ENCODE measurements at places on chromosomes 3 and 15.
A peak's percentile ranks its signal among the peaks of the same experiment; 100 is the strongest.

- ATAC-seq, result no peak
Measured at GRCh38 chr3:184386047-184386806, 6.4 kb downstream of the CHRD start.

DNA sequence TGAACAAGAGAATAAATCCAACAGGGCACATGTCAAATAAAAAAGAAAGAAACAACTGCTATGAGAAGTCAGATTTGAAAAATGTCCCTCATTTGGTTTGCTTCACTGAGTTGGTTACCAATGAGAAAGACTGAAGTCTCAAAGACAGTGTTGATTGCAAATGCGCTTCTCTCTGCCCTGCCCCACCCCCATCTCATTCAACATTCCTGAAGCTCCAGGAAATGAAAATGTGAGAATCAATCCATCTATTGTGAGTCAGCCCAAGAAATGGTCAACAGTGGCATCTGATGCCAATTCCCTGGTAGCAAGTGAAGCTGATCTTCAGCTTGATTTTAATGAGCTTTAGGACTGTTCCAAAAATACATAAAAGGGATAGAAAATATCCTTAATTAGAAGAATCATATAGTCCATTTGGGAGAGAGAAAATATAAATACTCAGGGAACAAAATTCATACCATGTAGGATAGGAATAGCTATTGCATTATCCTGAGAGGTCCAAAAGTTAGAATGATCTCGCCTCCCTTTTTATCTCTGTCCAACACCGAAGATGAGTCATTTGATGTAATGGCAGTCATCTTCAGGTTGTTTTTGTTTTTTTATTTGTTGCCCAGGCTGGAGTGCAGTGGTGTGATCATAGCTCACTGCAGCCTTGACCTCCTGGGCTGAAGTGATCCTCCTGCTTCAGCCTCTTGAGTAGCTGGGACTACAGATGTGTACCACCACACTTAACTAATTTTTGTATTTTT lies 200.3 kb upstream of the UMPS start:
- peak; percentile 30 for ATAC-seq

DNA sequence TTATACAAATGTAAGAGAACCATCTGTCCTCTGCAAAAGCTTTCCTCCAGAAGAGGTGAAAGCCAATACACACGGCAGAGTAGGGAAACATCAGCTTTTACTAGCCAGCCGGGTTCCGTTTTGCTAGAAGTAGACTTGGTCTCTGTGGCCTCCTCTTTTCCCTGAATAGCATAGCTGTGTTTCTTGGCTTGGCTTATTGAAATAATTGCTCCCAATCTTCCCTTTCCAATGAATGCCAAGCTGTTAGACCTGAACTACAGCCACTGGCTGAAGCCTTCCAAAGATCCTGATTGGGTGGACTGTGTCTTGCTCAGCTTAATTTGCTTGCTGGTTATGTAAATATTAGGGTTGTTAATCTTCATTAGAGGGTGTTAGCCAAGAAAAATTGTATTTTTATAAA lies 157.8 kb upstream of the ROPN1 start:
- no peak for ATAC-seq

DNA sequence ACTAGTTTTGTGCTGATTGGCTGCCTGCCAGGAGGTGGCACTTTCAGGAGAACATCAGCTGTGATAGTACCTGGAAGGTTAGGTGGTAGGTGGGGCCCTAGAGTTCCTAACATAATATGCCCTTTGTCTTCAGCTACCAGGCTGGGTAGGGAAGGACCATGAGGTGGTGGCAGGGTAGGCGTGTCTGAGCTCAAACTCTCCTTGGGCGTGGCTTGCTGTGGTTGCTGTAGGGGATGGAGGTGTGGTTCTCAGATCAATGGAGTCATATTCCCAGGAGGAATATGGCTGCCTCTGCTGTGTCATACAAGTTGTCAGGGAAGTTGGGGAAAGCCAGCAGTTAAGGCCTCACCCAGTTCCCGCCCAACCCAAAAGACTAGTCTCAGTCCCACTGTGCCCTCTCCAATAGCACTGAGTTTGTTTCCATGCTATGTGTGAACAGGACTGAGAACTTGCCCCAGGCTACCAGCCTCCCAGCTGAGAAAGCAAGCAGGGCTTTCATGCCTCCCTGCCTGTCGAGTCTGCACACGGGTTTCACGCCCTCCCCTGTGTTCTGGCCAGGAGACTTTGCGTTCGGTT lies 107.7 kb downstream of the CHCHD4 start:
- ATAC-seq, result no peak

- peak; percentile 20 for ATAC-seq
Measured at GRCh38 chr3:195258449-195259153, 12.4 kb downstream of the XXYLT1 start.

- no peak for ATAC-seq
Measured at GRCh38 chr15:48031466-48031865, 89.3 kb upstream of the SLC24A5 start.

- peak; percentile 76 for ATAC-seq
Measured at GRCh38 chr15:52078876-52079700, 33.5 kb downstream of the BCL2L10 start.

GRCh38 chr15:43867096-43867495 lies 40.3 kb downstream of the WDR76 start:
- no peak for ATAC-seq

DNA sequence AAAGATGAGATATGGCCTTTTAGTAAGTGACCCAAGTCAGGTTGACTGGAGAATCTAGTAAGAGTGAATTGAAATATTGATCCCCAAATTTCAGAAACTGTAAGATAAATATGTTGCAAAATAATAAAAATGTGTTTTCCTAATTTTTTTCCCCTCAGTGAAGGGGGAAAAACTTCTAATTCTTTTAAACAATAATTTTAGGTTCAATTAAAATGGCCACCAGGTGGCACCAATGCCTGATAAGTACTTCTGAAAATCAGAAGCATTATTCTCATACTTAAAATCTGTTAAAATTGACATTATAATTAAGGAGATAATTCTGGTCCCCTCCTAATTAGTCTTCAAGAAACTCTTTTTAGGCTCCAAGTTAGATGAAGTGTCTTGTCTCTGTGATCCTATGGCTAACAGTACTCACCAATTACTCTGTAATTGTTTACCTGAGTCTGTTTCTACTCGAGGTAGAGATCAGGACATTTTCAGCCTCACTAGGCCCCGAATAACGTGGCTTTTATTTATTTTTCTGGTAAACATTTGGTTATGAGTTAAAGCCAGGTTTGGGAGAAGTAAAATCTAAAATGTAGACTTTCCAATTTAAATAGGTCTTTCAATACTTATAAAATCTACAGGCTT lies 52.6 kb downstream of the NMD3 start:
- ATAC-seq, result 0 out of 3 replicates have a peak, but pooled peaks have one; percentile 32

- peak; percentile 86 for ATAC-seq
Measured at GRCh38 chr15:90402223-90402622, 14.2 kb downstream of the IQGAP1 start.

GRCh38 chr3:11588338-11588737 lies 55.4 kb downstream of the VGLL4 start:
- ATAC-seq, result no peak

- ATAC-seq, result peak; percentile 33
Measured at GRCh38 chr3:45939341-45939771, 3.9 kb upstream of the CXCR6 start.

DNA sequence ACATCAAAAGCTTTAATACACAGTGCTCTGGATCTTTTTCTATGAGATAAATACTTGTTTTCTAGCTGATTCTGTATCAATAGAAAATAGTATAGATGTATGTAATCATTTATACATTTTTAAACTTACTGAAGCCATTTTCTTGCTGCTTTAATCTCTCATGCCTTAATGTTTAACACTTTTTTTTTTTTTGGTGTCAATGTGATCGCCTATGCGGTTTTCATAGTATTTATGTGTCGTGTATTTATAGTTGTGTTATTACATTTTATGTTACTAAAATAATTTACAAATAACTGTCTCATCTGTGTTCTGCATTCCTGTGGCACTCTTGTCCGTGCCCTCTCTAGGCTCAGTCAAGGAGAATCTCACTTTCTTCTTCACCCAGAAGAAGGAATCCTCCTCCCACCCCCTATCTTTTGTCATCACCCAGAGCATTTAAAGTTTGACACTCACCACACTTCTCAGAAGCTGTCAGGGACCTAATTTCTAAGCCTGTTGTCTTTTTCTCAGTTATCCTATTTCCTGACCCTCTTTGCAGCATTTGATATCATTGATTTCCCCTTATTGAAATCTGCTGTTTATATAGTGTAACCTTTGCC lies 21.4 kb upstream of the GPR171 start:
- no peak for ATAC-seq

DNA sequence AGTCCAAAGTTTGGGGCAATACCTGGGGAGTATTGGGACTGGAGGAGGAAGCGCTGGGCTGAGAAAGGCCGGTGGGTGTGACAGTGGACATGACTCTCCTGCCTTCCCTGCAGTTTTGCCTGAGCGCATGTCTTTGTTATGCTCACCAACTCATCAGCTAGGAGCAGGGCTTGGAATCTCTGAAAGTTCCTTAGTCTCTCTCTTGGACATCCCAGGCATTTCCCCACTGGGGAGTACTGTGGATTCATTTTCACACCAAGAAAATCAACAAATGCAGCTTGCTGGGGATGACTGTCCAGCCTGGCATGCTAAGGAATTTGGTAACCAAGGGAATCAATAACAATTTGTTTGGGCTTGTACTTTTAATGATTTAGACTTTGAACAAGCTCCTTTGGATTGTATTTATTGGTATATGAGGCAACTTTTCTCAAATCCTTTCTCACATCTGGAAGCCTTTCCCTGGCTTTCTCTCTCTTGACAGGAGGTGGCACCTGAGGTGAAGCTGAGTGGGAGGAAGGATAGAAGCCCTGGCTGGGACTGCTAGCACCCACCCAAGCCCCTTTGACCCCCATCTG lies 48.5 kb upstream of the CHST2 start:
- ATAC-seq, result peak; percentile 70

DNA sequence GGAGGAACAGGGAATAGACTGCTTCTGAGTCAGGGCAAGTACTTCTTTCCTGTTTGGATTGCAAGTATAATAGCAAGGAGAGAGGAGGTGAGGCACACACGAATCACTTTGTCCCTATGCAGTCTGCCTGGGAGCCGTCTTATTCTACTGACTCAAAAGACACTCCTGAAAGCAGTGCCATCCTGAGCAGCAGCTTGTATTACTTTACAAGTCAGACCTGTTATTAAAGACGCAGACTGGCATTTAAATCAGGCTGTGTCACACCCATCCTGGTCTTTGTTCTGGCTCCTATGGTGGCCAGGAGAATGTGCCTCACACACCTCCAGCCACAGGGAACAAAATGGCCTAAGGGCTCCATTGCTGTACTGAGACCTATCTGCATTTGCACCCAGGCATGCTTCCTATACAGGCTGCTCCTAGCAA lies 17.9 kb upstream of the SQOR start:
- ATAC-seq, result no peak

Measured in SK-N-SH treated with all-trans-retinoic acid at 6 μM for 48 hours (cell line).